A549 treated with DMSO at 1 μM for 4 hours (cell line): ENCODE measurements at places on chromosomes 4 and X. TPM values are rescaled to one million over a fixed set of nuclear protein-coding genes. Genes with fewer than 3 reads are reported as not detected.

Gene ETDB
- not detected in 5 replicates for total RNA-seq

Gene SUPT20HL1
- total RNA-seq, result not detected in 5 replicates

Gene EDNRA
- 0.30 to 0.63 TPM (median 0.36 TPM) in 5 replicates for total RNA-seq

Gene TSPAN7
- total RNA-seq, result 2.9 to 3.6 TPM (median 3.2 TPM) in 5 replicates

Gene UGT2B10
- total RNA-seq, result 0.10 TPM in 1 of 5 replicates, not detected in the others

Gene CENPI
- total RNA-seq, result 8.9 to 14.7 TPM (median 13.2 TPM) in 5 replicates

Gene SLC16A2
- total RNA-seq, result 26.9 to 32.0 TPM (median 28.7 TPM) in 5 replicates

Gene RLIM
- total RNA-seq, result 16.2 to 23.5 TPM (median 20.5 TPM) in 5 replicates

Gene VCX
- total RNA-seq, result not detected in 5 replicates

Gene MAGEB17
- not detected in 5 replicates for total RNA-seq

Gene MAGIX
- 1.8 to 3.5 TPM (median 3.0 TPM) in 5 replicates for total RNA-seq
